ENCODE measurements at places on chromosomes 6 and 20.

- DNase-seq = no peak
Measured at GRCh38 chr6:70894001-70894400, 62.9 kb downstream of the B3GAT2 start.

DNA sequence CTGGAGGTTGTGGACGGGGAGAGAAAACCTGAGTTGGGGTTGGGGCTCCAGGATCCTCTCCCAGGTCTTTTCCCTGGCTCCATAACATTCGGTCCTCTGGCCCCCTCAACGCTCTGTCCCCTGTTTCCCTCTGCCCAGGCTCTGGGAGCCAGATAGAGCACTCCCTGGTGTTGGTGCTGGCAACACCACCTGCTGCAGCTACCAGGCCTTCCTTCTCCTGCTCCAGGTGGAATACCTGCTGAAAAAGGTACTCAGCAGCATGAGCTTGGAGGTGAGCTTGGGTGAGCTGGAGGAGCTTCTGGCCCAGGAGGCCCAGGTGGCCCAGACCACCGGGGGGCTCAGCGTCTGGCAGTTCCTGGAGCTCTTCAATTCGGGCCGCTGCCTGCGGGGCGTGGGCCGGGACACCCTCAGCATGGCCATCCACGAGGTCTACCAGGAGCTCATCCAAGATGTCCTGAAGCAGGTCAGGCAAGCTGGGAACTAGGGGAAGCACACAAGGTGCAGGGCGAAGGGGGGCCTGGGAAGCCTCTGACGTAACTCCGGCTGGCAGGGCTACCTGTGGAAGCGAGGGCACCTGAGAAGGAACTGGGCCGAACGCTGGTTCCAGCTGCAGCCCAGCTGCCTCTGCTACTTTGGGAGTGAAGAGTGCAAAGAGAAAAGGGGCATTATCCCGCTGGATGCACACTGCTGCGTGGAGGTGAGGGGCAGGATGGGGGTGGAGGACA lies 14.6 kb downstream of the DEF6 start:
- DNase-seq = no peak

GRCh38 chr6:125363039-125363823 lies 61.5 kb upstream of the HDDC2 start:
- DNase-seq = no peak

DNA sequence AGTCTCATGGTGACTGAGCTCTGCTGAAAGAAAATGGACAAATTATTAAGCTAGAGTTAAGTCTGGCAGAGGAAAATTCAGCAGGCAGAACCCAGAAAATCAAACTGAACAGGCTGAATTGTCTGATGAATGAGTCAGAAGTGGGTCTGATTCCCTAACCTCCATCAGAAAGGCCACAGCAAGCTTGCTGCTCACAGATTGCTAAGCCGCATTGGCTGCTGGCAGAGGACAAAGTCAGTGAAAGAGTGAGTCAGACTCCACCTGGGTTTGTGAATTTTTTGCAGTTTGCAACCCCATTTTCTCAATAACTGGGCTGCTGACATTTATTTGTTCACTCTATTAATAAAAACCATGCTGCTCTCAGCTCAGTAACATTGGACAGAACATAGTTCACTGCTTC lies 191.3 kb downstream of the EPM2A start:
- peak; percentile 9 for DNase-seq

- no peak for DNase-seq
Measured at GRCh38 chr6:8551993-8552392, 116.6 kb upstream of the SLC35B3 start.

DNA sequence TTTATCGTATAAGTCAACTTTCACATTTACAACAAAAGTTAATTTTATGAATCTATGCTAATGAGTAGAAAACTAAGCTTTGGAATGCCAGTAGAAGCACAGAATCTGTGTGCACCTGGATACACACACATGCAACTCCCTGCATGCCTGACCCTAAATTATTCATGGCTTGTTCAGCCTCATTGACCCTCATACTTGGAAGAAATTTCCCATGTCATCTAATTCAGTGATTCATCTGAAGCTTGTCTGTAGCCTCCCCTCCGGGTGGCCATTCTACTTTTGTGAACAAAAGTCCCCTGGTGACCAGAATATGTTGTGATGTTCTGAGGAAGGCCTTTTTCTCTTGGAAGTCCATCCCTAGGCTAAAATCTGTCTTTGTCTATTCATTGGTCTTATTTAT lies 1078.4 kb downstream of the KIF16B start:
- DNase-seq = no peak

- peak; percentile 87 for DNase-seq
Measured at GRCh38 chr6:100464903-100465700, at the start of gene SIM1. TSS of gene SIM1 (minus strand) at chr6:100464921. CDS start at chr6:100463468, 1,453 bp downstream.

DNA sequence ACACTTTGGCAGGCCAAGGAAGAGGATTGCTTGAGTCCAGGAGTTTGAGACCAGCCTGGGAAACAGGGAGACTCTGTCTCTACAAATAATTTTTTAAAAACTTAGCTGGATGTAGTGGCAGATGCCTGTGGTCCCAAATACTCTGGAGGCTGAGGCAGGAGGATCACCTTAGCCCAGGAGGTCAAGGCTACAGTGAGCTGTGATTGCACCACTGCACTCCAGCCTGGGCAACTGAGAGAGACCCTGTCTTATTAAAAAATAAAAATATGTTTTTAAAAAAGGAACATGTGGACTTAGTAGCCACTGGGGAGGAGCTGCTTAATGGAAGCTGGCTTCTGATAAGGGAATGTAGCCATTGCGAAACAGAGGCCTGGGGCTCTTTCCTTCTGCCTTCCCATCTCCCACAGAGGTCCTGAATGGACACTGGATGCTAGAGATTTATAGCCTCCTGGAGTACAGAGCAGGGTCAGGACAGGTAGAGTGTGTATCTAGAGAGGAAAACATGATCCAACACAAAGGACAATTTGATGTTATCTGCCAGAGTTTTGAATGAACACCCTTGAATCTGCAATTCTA lies 21.7 kb upstream of the GMNN start:
- no peak for DNase-seq

DNA sequence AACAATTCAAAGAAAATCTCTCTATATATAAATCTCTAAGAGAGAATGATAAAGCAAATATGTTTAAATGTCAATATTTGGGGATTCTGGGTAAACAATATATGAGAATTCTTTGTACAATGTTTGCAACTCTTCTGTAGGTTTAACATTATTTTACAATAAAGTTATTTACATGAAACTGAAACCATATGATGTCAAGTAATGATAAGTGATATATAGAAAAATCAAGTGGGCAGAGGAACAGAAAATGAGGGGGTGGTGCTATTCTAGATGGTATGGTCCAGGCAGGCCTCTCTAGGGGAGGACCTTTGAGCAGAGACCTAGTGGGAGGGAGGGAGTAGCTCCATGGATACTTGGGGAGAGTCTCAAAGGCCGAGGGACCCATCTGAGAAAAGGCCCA lies 16.4 kb upstream of the SCRT2 start:
- DNase-seq = no peak

- DNase-seq = no peak
Measured at GRCh38 chr6:1906609-1907008, 296.9 kb downstream of the FOXC1 start.

- DNase-seq = no peak
Measured at GRCh38 chr20:57785720-57786119, 75.9 kb upstream of the PMEPA1 start.

GRCh38 chr20:41173791-41174341 lies 36.5 kb downstream of the PLCG1 start:
- DNase-seq = no peak

DNA sequence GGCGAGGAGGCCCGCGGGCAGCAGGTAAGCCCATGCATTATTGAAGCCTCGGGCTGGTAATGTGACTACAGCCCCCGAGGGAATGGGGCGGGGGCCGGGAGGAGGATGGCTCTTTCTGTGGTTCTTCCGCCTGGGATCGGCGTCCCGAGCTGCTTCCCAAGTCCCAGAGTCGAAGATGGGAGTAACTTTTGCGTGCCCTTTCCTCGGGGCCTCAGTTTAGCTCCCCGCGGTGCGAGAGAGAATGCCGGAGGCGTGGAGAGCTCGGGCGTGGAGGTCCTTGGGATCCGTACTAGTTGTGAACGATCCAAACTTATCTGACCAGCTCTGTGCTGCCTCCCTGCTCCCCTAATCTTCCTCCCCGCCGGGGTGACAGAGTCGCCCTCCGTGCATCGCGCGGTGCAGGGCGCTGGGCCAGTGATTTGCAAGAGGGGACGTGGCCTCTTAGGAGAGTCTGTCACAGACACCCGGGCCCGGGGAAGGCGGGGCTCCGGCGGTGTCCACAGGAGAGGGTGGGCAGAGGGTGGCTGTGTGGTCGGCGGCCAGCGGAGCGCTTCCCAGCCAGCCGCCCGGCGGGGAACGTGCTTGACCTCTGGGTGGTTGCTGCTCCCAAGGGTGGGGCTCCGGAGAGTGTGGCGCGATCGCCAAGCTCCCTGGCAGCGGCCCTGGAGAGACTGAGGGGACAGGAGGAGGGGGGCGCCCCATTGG lies 815 bp downstream of the UTRN start:
- DNase-seq = no peak

- peak; percentile 44 for DNase-seq
Measured at GRCh38 chr6:73923905-73924485, 228.0 kb downstream of the CD109 start.

DNA sequence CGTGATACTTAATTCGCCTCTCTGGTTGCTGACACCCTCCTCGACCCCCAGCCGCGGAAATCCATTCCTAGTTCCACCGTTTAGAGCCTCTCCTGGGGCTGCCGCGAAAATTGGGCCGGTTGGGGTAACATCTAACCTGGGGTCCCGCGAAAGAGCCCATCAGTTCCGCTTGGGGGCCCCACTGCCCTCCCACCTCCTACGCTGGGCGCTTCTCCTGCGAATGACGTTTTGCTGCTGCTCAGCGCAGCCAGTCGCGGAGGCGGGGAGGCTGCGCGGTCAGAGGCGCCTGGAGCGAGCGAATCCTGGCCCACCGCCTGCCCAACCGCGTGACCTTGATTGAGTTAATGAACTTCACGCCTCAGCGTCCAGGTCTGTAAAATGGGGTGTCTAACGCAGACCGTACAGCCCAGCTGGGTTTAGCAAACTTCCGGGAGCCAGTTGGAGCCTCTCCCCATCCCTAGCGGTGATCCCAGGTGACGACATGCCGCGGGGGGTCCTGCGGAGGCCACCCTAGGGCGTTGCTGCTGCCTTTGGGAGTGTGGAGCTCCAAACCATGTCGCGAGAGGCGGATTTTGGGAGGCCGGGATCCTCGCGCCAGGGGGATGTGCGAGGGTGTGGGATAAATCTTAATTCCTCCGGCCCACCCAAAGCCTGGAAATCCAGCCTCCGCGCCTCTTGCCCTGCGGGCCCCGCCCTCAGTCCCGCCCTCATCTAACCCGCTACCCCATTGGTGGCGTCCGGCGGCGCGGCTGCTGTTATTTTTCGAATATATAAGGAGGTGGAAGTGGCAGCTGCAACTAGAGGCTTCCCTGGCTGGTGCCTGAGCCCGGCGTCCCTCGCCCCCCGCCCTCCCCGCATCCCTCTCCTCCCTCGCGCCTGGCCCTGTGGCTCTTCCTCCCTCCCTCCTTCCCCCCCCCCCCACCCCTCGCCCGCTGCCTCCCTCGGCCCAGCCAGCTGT lies at the start of gene CDC25B:
CDC25B (plus strand) TSS at position 800 of the 958 bp plus-strand sequence. CDS start 222 bp downstream, outside the sequence.
- peak; percentile 70 for DNase-seq

- DNase-seq = no peak
Measured at GRCh38 chr20:11117808-11118528, 444.2 kb upstream of the JAG1 start.

DNA sequence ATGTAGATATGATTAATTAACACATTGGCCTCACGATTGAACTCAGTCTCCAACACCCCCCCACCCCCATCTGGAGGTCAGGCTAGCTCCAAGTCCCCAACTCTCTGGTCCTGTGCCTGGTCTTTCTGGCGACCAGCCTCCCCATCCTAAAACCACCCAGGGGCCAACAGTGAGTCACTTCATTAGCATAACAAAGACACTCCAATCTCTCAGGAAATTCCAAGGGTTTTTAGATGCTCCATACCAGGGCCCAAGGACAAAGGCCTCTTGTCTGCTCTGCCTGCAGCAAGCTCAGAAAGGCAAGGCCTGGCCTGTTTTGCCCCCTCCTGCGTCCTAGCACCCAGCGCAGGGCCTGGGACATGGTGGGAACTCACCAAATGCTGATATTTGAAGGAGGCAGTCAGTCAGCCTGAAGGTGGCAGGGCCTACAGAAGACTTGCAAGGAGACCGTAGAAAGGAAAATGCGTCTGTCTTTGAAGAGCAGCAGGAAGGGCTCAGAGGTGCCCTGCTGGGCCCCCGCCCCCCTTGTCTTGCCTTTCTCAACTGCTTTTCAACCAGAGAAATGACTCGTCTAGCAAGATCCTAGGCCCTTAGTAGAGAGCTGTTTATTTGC lies 184.7 kb downstream of the CDH4 start:
- peak; percentile 45 for DNase-seq

GRCh38 chr6:62265906-62266525 lies 20.0 kb downstream of the KHDRBS2 start:
- no peak for DNase-seq

- DNase-seq = no peak
Measured at GRCh38 chr6:70133246-70133645, 169.6 kb downstream of the COL9A1 start.

- no peak for DNase-seq
Measured at GRCh38 chr6:170147832-170148708, 142.8 kb downstream of the DLL1 start.

- no peak for DNase-seq
Measured at GRCh38 chr6:47478233-47479139, 897 bp downstream of the CD2AP start.

GRCh38 chr6:166194914-166195859 lies 27.5 kb upstream of the TBXT start:
- DNase-seq = no peak

GRCh38 chr6:169215201-169215681 lies 38.4 kb downstream of the THBS2 start:
- no peak for DNase-seq

DNA sequence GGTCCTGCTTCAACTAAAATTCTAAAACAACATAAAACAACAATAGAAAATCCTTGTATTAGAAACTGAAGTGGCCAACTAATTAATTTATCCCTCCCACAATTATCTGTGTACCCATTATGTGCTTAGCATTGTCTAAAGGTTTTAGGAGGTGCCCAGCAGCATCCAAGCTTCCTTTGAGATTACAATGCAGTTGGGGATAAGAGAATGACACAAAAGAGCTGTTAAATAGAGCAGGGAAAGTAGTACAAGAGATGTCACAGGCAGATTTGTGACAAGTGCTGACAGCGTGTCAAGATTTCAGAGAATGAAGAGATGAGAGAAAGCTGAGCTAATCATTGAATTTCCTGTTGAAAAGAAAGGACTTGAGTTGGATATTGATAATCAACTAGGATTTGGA lies 204.8 kb downstream of the OTOR start:
- DNase-seq = no peak

DNA sequence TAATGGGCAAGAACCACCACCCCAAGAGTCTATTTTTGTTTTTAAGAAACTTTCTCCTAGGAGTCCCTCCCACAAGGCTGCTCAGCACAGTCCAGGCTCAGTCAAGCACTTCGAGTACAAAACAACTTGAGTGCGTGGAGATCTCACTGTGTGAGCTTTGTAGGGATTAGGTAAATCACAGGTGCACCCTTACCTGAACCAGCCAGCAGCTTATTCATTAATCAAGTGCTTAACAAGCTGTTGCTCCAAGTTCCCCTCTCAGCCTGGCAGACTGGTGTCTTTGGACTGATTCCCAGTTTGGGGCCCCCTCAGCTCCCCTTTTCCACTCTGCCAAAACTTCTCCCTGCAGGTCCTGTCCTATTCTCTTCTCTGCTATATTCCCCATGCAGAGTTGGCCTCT lies 133.1 kb downstream of the LY86 start:
- DNase-seq = no peak

Measured in fibroblast of skin of left biceps (primary cell).